Right ventricle myocardium inferior (tissue), 1 donor: ENCODE measurements at places on chromosomes 4 and X. TPM values are rescaled to one million over a fixed set of nuclear protein-coding genes. Genes with fewer than 3 reads are reported as not detected.

Gene BMP3
- total RNA-seq = not detected

Gene KIAA1210
- not detected for total RNA-seq

Gene LRAT
- not detected for total RNA-seq

GRCh38 chr4:1366371-1367229, 19.6 kb downstream of the UVSSA start:
- peak; percentile 53 for DNase-seq
